ENCODE measurements at places on chromosomes 2 and 18. TPM values are rescaled to one million over a fixed set of nuclear protein-coding genes. Genes with fewer than 3 reads are reported as not detected.

AGXT gene
- not detected for polyA plus RNA-seq

MAP3K19 gene
- not detected for polyA plus RNA-seq

ARHGEF33 gene
- 0.18 TPM for polyA plus RNA-seq

REG1B gene
- polyA plus RNA-seq = 0.27 TPM

CCNYL1 gene
- 3.9 TPM for polyA plus RNA-seq

FTCDNL1 gene
- 0.69 TPM for polyA plus RNA-seq

TXNDC2 gene
- not detected for polyA plus RNA-seq

GRB14 gene
- 3.2 TPM for polyA plus RNA-seq

REG3A gene
- 1.3 TPM for polyA plus RNA-seq

HOXD13 gene
- polyA plus RNA-seq = not detected

EVX2 gene
- polyA plus RNA-seq = not detected

POTEJ gene
- polyA plus RNA-seq = not detected

DES gene
- 19,385 TPM for polyA plus RNA-seq

LYG1 gene
- polyA plus RNA-seq = 1.2 TPM

PARD3B gene
- 1.7 TPM for polyA plus RNA-seq

CDK15 gene
- 0.18 TPM for polyA plus RNA-seq

CROCC2 gene
- polyA plus RNA-seq = not detected

CD8B2 gene
- not detected for polyA plus RNA-seq

AOX1 gene
- polyA plus RNA-seq = 1.3 TPM

NXPH2 gene
- not detected for polyA plus RNA-seq

HOXD11 gene
- not detected for polyA plus RNA-seq

ZSWIM2 gene
- not detected for polyA plus RNA-seq

ICA1L gene
- polyA plus RNA-seq = 1.5 TPM

YWHAQ gene
- polyA plus RNA-seq = 91.0 TPM

NDC80 gene
- polyA plus RNA-seq = 0.34 TPM

IKZF2 gene
- polyA plus RNA-seq = 1.3 TPM

CTNNA2 gene
- polyA plus RNA-seq = not detected

EFR3B gene
- 1.8 TPM for polyA plus RNA-seq

MTLN gene
- polyA plus RNA-seq = 927 TPM

IAH1 gene
- 51.6 TPM for polyA plus RNA-seq

METTL21A gene
- polyA plus RNA-seq = 27.4 TPM

PFN4 gene
- 2.1 TPM for polyA plus RNA-seq

CGREF1 gene
- polyA plus RNA-seq = 0.67 TPM

GNLY gene
- polyA plus RNA-seq = 1.3 TPM

RIT2 gene
- polyA plus RNA-seq = not detected

KCNJ3 gene
- 0.42 TPM for polyA plus RNA-seq

MAP2 gene
- 3.2 TPM for polyA plus RNA-seq

UCN gene
- 1.4 TPM for polyA plus RNA-seq

FAM124B gene
- polyA plus RNA-seq = 0.34 TPM

ALPP gene
- polyA plus RNA-seq = not detected

EPB41L3 gene
- 5.6 TPM for polyA plus RNA-seq

CAMKMT gene
- polyA plus RNA-seq = 6.8 TPM

IL37 gene
- polyA plus RNA-seq = not detected

KIF5C gene
- 0.23 TPM for polyA plus RNA-seq
